ENCODE measurements at places on chromosomes 7 and 10.

GRCh38 chr10:83574770-83575169 lies 564.5 kb upstream of the GHITM start:
- no peak for DNase-seq

GRCh38 chr7:142463401-142463850 lies 205.6 kb upstream of the PRSS58 start:
- DNase-seq: no peak

DNA sequence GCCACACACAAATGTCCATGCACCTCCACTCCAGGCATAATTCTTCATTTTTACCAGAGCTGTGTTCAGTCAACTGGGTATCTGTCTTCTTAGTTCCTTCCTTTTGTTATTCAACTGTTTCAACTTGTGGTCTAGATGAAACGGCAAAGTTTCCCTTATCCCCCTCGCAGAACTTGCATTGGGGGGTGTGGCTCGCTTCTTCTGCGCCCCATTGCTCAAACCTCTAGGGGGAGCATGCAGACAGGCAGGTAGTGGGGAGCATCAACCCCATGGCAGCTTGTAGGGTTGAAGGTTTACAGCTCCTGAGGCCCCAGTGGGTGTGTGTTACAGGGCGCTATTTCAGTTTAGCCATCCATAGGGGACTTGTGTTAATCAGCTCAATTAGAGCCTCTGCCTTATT lies 38.3 kb upstream of the COBL start:
- no peak for DNase-seq

DNA sequence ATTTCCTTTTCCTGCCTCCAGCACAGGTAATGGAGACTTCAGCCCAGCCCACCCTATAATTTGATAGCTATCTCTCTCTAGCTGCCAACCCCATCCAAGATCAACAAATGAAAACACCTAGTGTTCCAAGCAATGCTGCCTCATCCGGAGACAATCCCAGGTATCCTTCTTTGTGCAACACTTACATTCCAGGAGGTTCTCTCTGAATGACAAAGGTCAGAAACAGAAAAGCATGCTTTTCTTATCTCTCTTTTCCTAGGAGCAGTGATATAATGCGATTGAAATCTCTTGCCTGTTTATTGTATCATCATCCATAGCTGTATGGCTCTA lies 699.3 kb downstream of the INHBA start:
- DNase-seq: no peak

GRCh38 chr7:69603351-69603750 lies 5.1 kb downstream of the AUTS2 start:
- DNase-seq: no peak

DNA sequence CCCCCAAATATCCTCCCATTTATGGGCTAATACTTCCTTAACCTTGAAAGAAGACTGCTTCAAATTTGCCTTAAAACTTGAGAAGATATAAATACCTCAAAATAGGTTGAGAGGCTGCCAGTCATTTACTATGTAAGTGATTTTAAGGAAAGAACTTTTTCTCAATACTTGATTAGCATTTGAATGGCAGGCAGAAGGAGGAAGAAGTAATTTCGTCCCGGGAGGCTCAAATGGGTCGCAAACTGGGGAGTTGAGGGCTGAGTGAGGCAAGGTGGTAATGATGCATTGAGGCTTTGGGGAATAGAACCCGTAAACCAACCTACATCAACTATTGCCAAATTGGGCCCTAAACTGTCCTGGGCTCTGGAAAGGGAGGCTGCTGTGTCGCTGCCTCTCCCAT lies 11.1 kb downstream of the CAMK1D start:
- no peak for DNase-seq

DNA sequence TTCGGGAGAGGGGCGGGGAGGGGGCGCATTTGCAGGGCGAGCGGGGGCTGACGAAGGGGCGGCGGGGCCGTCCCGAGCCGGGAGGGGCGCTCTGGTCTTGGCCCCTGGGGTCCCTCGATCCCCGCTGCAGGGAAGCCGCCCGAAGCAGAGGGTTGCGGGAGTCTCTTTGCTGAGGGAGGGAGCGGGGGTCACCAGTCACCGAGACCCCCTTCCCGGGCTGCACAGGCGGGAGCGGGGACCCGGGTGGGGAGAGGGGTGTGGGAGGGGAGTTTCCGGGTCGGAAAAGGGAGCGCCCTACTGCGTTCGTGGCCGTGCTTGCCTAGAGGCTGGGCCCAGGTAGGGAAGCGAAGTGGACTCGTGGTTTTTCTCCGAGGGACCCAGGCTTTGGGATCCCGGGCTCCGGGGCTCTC lies 422 bp downstream of the AP1S1 start:
- no peak for DNase-seq

DNA sequence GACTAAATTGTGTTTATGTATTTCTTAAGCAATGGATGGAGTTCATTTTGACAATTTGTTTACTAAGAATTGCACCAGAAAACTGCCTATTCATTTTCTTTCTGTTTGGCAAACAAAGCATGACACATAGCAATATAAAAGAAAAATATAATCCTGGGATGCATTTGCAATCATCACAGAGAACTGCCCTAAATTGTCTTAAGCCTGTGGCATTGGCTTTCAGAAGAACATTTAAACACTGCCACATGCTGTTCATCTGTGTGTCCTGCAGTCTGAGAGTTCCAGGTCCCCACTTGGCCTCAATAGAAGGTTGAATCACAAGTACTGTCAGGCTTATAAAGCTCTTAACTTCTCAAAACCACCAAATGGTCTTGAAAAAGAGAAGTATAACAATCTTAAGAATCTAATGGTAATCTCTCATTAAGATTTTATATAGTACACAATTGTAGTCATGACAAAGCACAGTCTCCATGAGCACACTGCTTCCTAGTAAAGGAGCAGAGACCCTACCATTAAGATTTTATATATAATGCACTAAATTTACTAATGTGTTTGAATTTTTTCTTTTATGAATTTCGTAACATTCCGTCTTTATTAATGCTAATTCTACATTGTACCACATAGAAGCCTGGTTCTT lies 29.9 kb downstream of the RNLS start:
- peak; percentile 3 for DNase-seq
